AG20443 (cell line): ENCODE measurements at places on chromosomes 13 and 19.
A peak's percentile ranks its signal among the peaks of the same experiment; 100 is the strongest.

GRCh38 chr13:32639502-32640105 lies 53.4 kb downstream of the PDS5B start:
- peak; percentile 65 for DNase-seq

GRCh38 chr19:50328873-50329145 lies 368 bp downstream of the KCNC3 start:
- DNase-seq: no peak

- no peak for DNase-seq
Observed at GRCh38 chr19:18220632-18221275, 5.5 kb downstream of the PDE4C start.

GRCh38 chr13:63351081-63351480 lies 1935.4 kb upstream of the PCDH20 start:
- no peak for DNase-seq

- no peak for DNase-seq
Observed at GRCh38 chr19:47099576-47100050, 14.0 kb downstream of the ZC3H4 start.

DNA sequence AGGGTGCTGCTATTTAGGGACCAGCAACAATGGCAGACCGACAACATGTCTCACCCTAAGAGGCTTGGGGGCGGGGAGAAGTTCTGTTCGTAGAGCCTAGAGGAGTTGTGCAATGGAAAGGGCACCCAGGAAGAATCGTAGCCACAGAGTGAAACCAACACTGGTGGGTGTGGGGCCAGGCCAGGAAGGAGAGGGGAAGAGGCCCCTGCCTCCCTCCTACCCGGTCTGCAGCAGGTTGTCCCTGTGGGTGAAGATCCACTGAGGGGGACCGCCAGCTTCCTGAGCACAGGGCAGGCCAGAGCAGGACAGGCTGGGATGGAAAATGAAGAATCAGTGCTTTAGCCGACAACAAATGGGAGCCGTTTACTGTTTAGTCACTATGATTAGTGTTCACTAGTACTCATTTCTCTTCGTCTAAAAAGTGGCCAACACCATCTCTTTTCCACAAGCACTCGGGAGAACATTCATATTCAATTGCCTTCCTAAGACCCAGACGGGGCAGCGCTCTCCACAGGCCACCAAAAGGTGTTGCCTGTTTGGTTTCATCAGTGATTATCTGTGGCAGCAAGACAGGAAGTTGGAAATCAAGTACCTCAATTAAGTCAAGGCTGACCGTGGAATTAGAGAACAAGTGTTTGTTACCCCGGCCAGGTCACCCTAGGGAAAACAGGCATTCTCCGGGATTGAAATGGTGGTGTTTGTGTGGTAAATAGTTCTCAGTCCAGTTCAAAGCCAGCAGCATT lies 1.1 kb upstream of the ATP11A start:
- no peak for DNase-seq

- DNase-seq: no peak
Observed at GRCh38 chr19:47239152-47239551, 8.2 kb upstream of the BBC3 start.

DNA sequence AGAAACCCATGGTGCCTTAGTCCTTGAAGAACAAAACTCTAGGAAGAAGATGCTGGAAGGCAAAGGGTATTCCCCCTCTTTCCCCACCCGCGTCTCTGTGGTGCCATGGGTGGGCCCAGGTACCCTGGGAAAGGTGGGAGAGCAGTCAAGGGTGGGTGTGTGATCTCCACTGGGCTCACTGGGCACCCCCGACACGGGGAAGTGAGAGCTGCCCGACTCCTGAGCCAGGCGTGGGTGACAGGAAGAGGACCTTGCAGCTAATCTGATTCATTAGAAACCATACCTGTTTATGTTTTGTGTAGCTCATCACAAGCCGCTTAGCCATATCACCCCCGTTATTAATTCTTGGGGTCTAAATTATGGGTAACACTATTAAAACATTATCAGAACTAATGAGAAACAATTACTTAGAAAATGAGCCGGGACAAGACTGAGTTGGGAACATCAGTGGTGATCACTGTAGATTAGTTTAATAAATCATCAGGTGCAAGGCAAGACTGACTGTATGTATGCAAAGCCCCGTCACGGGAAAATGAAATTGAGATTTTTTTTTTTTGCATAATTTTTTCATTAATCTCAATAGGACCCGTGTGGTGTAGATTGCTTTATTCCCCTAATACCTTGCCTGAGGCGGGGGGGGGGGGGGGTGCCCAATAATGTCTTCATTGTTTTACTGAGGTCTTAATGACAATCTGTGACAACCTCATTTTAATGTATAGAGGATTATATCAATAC lies 77.3 kb downstream of the ZIC5 start:
- DNase-seq: no peak

DNA sequence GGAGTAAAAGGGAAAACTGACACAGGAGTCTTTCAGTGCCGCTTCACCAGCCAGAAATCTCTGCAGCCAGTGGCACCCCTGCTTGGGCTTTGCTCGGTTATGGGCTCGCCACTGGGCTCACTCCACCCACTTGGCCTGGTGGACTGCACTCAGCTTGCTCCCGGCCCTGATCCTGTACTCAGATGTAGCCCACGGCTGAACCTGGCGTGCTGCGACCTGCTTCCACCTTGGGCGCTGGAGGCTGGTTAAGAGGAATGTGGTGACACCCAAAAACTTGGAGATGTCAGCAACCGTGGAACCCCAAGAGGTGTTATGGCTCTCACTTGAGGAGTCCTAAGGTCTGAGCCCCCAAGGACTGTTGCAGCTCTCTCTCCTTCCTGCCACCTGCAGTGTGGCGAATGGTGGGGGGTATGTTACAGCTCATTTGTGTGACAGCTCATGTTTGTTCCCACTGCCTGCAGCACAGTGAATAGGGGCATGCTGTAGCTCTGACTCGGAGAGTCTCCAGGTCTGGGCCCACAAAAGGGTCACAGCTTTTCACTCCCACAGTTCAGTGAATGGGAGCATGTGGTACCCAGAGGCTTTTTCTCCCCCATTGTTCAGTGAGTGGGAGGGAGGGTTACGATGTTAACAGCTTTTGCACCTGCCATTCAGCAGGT lies 1124.5 kb upstream of the ATXN8OS start:
- no peak for DNase-seq

DNA sequence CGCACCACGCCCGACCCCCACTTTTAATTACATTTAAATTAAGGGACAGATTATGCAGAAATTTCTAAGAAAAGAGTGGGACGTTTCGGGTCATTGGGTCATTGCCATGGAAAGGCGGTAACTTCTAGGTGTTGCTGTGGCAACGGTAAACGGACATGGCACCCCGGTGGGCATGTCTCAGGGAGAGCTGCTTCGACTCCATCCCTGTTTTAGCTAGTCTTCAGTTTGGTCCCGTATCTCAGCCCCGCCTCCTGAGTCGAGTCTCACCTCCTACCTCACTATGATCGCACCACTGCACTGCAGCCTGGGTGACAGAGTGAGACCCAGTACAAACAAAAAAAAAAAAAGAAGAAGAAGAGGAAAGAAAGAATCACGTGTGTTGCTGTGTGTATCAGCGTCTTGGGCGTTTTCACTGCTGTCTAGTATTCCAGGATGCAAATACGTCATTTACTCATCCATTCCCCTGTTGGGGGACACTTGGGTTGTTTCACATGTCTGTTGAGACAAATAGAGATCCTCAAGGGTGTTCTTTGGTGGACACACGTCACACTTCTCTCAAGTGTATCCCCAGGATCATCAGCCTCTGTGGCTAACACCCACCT lies 41.7 kb downstream of the CELF5 start:
- DNase-seq: no peak

GRCh38 chr13:72004784-72005374 lies 137.9 kb upstream of the DACH1 start:
- DNase-seq: peak; percentile 19

DNA sequence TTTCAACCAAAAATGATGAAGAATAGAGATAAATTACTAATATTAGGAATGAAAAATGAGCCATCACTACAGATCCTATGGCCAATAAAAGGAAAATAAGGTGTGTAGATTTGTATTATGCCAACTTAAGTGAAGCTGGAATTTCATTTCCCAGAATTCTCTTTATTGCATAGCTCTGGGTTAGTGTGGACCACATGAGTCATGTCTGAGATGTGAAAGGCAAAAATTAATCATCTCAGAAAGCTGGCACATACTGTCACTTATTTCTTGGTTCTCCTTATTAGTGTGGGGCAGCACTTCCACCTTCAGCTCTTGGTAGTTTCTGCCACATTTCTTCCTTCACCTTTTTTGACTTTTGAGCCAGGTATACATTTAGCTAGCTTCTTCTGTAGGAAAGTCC lies 82.6 kb downstream of the KATNAL1 start:
- DNase-seq: peak; percentile 12

DNA sequence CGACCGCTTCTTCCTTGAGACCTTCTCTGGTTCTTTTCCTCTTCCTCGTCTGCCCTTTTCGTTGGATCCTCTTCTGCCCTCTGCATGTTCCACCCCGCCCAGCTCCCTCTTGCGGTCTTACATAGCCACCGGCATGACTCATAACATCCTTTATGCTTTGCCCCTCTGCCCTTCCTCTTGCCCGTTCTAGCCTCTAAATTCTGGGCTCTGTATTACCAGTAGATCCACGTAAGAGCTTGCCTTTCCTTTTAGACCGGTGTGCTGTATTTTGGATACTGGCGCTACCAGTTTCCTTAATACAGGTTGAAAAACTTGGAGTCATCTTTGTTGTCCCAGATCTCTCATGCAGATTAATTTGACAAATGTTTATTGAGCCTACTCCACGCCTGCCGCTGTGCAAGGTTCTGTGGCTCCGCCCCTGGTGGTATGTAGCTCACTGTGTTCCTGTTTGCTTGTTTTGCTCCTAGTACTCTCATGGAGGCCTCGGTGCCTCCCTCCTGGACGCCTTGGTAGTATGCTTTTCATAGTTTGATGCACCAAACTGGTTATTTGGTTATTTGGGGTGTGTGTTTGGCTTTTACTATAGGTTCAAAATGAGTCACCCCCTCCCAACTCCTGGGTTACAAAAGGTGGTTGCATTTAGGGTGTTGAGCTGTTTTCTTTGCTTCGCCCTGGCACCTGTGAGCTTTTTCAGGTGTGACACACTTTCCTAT lies 1.7 kb downstream of the GTF3A start:
- peak; percentile 77 for DNase-seq

DNA sequence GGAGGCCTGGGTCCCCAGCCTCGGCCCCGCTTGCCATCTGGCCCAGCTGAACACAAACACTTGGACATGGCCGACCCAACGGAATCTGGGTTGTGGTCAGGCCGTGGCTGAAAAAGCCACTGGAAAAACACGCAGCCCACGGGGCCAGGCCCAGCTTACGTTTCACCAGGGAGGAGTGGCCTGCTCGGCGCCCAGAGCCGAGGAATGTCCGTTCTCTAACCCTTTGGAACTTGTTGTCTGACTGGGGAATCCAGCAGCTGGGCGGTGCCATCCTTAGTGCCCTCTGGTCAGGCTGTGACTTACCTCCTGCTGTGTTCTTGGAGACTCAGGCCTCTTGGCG lies 13.8 kb downstream of the CILP2 start:
- DNase-seq: no peak

DNA sequence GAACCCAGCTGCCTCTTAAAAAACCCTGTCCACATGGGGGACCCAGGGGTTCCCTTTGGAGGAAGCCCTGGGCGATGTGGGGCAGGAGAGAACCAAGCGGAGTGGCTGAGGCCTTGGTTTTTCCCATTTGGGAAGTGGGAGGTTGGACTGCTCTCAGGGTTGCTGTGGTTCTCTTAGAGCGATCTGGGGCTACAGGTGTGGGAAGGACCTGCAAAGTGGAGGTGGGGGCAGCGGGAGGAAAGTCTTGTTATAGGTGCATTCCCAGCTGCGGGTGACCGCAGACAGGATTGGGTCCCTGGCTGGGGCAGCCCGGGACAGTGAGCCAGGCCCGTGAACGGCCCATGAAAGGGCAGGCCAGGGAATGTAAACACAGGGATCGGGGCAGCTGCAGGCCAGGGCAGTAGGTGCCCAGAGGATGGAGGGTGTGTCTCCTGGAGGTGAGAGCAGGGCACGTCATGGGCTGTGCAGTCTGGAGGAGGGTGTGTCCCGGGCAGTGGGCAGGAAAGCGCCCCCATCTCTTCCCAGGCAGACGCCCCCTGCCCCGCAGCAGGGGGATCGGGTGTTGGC lies 814 bp downstream of the SLC25A23 start:
- DNase-seq: no peak

GRCh38 chr19:18202778-18203407 lies 949 bp downstream of the RAB3A start:
- DNase-seq: no peak

DNA sequence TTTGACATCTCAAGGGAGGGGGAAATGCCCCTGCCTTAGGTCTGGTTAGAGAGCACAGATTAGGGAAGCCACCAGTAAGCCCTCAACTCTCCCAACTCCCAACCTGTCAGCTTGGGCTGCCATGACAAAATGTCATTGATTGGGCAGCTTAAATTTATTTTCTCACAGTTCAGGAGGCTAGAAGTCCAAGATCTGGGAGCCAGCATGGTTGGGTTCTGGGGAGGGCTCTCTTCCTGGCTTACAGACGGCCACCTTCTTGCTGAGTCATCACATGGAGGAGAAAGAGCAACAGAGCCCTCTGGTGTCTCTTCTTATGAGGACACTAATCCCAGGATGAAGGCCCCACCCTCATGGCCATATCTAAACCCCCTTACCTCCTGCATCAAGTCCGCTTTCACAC lies 24.2 kb downstream of the C19orf12 start:
- no peak for DNase-seq
